ENCODE measurements at places on chromosomes 7 and 10.

DNA sequence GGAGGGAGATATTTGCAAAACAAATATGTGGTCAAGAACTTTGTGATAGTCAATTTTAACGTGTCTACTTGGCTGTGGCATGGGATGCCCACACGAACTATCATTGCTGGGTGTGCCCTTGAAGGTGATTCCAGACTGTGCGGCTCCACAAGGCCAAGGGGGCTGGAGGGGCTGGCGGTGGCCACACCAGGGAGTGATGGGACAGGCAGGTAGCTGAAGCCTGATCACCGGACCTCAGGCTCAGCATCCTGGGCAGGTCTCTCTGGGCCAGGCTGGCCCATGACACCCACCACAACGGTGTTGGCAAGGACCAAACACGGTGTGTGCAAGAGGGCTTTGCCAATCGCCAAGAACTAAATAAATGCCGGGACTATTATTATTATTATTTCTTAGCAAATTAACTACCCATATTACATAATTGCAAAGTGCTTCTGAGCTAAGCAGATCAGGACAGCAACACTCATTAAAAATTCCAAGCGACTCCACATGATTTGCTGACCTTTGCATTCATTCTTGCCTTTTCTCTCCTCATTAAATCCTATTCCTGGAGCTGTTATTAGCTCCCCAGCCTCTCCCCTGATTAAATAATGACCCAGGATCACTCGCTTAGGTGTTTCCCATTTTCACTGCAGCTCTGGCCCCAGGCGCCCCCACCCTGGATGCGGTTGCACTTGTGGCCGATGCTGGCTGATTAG lies 35.4 kb upstream of the PPP2R2D start:
- DNase-seq, result no peak

DNA sequence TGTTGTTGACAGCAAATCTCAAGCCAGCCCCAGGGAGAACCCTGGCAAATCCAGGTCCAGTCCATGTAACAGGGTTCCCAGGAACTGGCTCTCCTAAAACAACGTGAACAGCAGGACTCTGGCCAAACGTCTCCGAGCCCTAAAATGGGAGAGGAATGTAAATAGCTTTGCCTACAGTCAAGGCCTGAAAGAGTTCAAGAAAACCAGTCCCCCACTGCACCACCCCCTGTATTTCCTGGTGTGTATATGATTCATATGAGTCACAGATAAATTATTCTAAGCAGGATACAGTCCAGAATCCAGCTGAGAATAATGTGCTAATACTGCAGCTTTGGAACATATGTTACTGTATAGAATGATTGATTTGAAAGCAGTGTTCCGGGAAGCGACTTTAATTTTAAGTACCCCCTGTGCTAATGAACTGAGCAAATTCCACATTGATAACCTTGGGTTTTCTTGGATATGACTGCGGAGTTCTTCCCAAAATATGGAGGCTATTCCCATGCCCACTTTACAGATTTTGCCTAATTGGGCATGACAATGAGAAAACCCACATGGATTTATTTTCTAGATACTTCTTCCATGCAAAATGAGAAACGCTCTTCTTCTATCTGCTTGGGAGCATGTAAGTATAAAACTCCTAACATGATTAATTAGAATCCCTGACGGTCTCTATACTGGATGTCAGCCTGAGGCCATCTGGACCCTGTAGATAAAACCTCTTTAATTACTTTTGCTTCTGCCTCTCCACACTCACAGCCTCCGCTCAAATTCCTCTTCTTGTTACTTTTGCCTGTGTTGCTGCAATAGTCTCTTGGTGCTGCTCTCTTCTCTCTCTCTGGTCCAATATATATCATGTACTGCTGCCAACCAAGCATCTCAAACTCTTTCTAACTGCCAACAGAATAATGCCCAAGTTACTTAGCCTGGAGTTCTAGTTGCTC lies 50.2 kb downstream of the LAMB4 start:
- DNase-seq, result peak; percentile 91

DNA sequence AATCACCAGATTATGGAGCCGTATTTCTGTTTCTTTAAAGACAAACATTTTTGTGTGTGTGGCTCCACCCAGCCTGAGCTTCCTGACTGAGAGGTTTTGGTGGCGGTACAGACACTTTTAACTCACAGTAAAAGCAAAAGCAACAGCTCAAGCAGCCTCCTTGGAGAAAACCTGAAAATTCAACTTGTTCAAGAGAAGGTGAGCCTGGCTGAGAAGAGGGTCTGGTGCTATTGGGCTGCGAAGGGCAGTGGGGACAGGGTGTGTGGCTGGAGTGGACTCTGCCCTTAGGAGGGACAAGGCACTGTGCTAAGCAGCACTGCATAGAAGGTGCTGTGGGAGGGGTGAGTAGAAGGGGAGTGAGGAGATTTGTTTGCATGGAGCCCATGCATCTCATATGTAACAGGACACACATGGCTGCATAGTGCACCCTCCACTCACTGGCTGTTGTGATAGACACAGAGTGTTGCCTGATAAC lies at the start of gene GIMAP7:
TSS of gene GIMAP7 (plus strand) at position 125 of the 475 bp plus-strand sequence. CDS start 5,103 bp downstream, outside the sequence.
- DNase-seq, result no peak

DNA sequence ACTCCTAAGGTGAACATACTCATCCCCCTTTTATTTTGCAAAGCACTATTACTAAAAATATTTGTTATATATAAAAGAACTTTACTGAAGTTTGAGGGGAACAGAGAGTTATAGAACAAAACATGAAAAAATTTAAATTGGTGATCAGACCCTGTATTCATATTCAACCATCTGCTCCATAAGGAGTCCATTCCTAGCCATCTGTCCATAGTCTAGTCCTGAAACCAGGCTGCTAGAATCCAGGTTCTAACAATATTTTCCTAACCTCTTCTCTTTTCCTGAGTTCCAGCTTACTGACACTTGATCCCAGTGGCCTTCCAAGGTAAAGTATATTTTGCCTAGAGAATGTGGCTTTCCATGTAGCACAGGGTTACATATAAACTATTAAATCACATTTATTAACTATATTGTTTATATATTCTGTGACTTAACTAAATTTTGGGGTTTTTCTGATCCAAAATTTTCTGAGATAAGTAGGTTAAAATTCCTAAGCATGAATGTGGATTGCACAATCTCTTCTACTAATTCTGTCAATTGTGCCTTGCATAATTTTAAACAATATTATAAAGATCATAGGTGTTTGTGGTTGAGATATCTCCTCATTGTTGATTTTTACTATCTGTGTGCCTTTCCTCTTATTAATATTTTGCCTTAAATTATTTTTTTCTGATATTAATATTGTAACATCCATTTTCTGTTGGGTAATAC lies 137.6 kb upstream of the MAGI2 start:
- DNase-seq, result no peak

DNA sequence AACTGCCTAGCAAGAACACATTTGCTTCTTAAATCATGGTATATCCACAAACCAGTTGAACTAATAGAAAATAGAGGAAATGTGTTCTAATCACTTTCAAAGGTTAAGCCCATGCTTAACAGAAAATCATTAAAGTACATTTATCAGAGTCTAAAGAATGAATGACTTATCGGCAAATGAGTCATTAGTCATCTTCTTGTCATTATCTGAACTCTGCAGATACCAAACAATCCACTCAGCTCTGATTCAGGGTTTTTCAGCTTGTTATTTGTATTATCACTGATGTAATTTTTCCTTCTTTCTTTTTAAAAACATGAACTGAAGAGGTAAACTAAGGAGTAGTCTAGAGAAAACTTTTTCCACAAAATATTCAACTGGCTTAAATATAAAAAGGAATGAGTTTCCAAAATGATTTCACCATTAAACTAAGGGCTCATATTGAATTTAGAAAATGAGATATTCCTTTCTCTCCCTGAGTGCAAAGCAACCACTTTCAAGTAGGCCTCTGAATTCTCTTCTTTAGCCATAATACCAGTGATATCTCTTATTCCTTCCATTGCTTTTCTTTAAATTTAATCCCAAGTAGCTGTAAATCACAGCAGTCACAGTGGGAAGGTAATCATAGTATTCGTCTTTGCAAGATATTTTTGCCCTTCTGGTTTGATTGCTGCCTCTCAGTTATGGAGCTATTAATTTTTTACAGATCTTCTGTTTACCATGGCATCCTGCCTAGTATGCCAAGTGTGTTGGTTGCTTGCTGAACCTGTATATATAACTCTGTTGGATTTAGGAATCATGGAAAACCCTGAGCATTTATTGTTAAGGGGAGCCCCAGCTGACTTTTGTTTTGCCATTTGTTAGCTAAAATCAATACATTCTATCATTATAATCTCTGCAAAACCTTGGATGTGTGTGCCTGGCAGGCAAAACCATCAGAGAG lies 125.1 kb downstream of the THSD7A start:
- DNase-seq, result no peak

GRCh38 chr10:15348579-15348978 lies 22.5 kb downstream of the FAM171A1 start:
- DNase-seq, result peak; percentile 42

DNA sequence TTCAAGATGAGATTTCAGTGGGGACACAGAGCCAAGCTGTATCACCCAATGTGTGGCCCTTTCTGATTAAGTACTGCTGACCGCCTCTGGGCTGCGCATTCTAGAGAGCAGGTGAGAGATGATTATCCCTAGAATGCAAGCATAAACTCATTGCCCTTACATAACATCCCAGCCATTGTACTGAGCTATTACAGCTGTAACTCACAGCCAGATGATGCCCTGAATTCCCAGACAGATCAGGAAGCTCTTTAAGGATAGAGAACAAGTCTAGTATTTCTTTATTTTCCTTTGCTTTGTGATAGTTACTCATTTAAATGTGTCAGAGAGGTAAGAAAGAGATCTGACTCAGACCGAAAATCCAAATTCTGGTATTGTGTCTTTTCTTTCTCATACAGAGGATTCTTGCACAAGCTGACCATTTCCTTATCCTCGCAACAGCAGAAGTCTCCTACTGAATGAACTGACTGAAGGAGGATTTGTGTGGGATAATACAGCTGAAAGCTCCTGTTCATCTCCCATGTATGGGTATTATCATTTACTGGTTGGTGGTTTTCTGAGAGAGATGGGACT lies 58.4 kb downstream of the ZNF22 start:
- no peak for DNase-seq

- DNase-seq, result no peak
Measured at GRCh38 chr7:128948976-128949760, 11.4 kb downstream of the IRF5 start.

- DNase-seq, result no peak
Measured at GRCh38 chr10:79264942-79265341, 82.3 kb upstream of the PPIF start.

DNA sequence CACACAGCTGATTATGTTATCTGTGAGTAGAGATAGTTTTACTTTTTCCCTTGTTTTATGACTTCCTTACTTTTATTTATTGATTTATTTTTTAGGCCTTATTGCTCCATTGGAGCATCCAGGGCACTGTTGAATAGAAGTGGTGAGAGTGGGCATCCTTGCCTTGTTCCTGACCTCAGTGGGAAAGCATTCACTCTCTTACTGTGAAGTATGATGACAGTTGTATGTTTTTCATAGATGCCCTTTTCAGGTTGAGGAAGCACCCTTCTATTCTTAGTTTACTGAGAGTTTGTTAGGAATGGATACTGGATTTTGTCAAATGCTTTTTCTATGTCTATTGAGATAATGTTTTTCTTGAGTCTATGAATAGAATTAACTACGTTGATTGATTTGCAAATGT lies 88.6 kb downstream of the XRCC2 start:
- no peak for DNase-seq

DNA sequence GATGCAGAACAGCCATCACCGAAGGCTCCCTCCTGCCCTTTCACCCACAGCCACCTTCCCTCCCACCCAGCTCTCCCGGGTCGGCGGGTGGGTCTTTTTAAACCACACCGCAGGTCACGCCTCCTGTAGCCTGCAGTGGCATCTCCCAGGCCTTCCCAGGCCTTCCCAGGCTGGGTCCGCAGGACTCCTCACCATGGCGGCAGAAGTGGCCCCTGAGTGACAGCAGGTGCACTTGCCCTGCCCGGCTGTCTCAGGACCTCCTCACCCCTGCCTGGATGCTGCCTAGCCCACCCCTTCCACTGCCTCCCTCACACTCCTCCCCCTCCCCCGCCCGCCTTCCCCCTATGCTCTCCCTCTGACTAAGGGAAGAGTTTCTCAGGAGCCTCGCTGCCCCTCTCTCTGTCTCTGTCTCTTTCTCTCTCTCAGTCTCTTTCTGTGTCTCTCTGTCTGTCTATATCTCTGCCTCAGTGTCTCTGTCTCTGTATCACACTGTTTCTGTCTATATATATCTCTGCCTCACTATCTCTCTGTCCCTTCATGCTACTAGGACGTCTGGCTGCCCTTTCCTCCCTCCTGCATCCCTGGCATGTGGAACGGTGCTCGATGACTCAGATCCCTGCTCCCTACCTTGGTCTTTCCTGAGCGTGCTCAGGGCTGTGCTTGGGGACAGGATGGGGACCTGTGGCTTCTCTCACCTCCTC lies 57.5 kb downstream of the GLRX3 start:
- DNase-seq, result no peak

- peak; percentile 33 for DNase-seq
Measured at GRCh38 chr10:111203615-111204014, 126.8 kb downstream of the ADRA2A start.

- DNase-seq, result no peak
Measured at GRCh38 chr10:119087271-119087882, 6.8 kb upstream of the EIF3A start.

GRCh38 chr7:38068461-38068860 lies 109.6 kb upstream of the STARD3NL start:
- no peak for DNase-seq

GRCh38 chr7:128737867-128738385 lies 1.2 kb upstream of the CALU start:
- no peak for DNase-seq

DNA sequence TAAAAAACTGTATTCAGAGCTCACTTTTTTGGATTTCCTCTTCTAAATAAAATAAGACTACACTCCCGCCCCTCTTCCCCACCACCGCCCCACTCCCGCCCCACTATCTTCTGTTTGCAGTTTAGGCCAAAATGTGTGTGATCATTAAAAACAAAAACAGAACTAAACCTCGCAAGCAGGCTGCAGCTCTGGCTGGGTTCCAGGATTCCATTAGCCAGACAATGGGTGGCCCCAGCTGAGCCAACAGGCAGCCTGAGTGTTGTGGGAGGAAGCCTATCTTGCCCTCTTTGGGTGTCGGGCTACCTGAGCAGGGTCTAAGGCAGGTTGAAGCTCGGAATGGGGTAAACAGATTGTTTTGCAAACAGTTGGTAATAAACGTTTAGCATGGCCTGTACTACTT lies 41.7 kb downstream of the ARL4A start:
- DNase-seq, result no peak

GRCh38 chr10:73974309-73974946 lies 23.5 kb upstream of the VCL start:
- no peak for DNase-seq

DNA sequence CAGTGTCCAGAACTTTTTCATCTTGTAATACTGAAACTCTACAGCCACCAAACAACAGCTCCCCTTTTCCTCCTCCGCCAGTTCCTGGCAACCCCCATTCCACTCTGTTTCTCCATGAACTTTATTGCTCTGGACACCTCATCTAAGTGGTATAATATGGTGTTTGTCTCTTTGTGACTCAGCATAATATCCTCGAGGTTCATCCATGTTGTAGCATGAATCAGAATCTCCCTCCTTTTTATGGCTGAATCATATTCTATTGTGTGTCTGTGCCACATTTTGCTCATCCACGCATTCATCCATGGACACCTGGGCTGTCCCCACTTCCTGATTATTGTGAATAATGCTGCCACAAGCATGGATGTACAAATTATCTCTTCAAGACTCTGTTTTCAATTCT lies 124.4 kb upstream of the FGFR2 start:
- no peak for DNase-seq

GRCh38 chr10:106910666-106911065 lies 253.8 kb downstream of the SORCS1 start:
- DNase-seq, result no peak

- no peak for DNase-seq
Measured at GRCh38 chr10:69558559-69558958, 14.7 kb downstream of the NEUROG3 start.

GRCh38 chr7:19713676-19714075 lies 4.8 kb upstream of the POLR1F start:
- DNase-seq, result peak; percentile 35
